ENCODE measurements at places on chromosomes 5 and 9.

DNA sequence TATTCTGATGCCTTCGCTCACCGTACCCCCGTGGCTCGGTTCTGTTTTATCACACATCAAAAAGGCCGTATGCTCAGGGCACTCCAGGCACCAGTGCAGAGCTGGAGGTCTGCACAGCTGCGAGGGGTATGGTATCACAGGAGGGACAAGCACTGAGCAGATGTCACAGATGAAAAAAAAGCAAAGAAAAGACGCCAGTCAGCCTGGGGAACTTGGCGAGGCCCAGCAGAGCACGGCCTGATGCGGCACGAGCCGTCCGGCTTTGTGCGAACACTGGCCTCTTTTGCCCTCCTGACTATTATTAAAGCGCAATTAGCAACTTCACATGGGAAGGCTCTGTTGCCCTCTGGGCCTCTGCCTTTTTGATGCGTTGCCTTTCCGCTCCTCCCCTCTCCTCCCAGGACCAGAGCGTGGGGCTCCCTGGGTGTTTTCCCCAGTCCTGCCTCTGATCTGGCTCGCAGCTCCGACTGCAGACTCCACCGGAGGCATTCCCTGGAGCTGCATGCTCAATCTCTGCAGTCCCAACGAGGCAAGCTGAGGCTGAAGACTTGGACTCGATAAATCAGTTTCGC lies 44.4 kb downstream of the AK8 start:
- no peak for DNase-seq

GRCh38 chr5:43336159-43336558 lies 22.9 kb upstream of the HMGCS1 start:
- no peak for DNase-seq

GRCh38 chr9:13450723-13451122 lies 171.2 kb upstream of the MPDZ start:
- no peak for DNase-seq

DNA sequence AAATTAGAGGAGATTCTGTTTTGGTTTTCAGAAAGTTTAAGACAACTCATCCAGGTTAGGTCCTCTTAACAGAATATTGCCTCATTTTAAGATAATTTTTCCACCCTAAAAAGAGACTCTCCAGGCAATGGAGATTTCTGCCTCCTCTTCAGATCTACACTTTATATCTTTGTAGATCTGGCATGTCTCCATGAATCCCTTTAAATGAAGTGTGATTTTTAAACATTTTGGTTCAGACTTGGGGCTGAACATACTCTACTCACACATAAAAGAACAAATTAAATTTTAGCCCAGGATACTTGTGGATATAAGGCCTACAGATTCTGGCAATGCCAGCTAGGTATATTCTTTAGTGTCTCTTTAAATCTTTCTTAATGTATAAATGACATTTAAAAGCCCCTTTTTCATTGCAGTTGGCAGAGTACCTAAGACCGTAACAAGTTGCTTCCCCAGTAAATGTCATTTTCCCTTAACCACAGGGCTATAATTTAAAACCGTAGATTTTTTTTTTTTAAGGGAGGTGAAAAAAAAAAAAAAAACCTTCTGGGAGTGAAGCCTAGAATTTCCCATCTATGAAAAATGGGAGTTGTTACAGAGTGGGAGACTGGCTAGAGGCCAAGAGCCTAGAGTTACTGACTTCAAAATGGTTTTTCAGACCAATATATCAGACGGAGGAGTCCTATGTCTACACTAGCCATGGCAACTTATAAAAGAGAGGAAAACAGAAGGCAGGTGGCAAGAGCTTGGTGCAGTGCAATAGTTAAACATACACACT lies 207.8 kb upstream of the TARS1 start:
- no peak for DNase-seq

DNA sequence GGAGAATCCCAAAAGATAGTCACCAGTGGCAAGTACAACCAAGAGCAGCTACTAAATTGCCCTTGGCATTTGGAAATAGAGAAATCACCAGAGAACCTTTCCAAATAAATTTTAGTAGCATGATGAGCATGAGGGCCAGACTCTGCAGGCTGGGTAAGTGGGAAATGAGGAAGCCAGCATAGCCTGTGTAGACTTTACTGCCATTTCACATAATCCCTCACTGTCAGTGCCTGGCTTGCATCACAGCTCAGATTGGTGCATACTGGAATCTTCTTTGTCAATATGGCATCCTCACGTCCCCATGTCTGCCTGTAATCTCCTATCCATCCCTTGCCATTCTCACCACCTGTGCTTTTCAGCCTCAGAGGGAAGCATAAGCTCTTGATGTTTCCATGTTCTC lies 14.5 kb downstream of the GRAMD2B start:
- no peak for DNase-seq
